ENCODE measurements at places on chromosomes 3 and 15. TPM values are rescaled to one million over a fixed set of nuclear protein-coding genes. Genes with fewer than 3 reads are reported as not detected.

DNA sequence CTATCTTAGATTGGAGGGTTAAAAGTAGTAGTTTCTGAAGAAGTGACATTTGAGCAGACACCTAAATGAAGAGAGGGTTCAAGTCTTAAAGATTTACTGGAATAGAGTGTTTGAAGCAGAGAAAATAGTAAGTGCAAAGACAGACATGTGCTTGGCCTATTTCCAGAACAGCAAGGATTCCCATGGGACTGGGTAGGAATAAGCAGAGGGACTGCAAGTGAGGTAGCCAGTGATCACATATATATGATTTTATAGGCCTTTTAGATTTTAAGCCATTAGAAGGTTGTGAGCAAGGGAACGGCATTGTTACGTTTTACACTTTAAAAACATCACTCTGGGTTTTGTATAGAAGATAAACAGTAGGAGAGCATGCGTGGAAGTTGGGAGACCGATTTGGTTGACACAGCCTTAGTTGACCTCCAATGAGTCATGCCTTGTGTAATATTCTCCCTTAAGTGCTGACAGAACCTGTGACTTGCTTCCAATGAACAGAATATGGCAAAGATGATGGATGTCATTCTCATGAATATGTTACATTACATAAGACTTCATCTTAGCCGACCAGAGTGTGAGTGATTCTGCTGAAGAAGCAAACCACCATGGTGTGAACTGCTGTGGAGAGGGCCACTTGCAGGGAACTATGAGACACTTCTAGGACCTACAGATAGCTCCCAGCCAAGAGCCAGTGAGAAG, 37.1 kb upstream of the SLC4A7 start:
- no peak for DNase-seq

DNA sequence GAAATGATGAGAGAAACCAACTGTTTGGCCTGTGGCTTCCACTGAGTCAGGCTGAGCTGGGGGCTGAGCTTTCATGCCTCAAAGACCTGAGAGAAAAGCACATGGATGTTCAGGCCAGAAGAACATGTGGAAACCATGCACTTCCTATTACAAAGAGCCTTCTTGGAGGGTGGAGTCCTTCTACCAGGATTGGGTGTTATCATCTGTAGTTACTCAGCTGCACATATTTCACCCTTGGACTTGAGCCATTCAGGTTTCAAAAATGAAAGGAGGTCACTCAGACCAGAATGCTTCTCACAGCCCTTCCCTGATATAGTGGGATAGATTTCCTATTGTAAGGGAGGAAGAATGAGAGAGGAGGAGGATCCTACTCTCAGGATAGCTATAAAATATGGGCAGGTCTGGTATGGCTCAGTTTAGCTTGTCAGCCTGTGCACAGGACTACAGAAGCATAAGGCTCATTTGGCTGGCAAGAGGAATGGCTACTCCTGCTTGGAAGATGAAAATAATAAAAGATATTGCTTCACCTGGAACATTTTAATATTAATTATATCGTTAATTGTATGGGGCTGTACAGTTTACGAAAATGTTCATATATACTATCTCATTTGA, 173.6 kb upstream of the TMC3 start:
- peak; percentile 45 for DNase-seq

GRCh38 chr15:100731267-100732152, 129.1 kb downstream of the ASB7 start:
- DNase-seq, result no peak

- DNase-seq, result no peak
Observed at GRCh38 chr3:89025185-89025584, 82.2 kb upstream of the EPHA3 start.

DNA sequence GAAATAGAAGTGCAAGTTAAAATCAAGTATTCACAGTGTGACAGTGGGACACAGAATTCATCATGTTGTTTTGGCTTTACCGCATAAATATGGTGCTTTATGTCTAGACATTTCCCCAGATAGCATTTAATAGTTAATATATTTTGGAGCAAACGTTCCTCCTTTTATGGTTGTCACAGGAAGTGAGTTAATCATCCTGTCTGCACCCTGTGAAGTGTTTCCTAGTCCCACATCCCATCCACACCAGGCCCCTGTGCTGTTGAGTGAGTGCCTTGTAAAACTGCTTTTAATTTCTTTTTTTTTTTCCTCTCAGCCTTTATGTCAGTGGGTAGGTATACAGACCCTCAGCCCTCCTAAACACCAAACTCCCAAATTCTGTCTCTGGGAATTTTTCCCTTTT, 393.7 kb downstream of the FEZF2 start:
- DNase-seq, result no peak

DNA sequence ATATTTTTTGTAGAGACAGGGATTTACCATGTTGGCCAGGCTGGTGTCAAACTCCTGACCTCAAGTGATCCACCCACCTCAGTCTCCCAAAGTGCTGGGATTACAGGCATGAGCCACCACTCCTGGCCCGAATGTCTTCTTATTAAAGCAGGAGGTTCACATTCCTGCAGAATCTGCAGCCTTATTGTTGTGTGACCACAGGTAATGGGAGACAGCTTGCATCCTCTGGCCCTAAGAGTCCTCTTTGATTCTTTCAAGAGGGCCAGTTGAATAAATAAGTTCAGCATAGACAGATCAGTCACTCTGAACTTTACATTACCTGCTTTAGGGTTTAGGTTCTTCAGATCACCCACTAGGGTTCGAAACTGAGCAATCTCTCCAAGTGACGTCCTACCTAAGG, 172.9 kb upstream of the TOPAZ1 start:
- DNase-seq, result no peak

CP gene
- 1.9 TPM for total RNA-seq

GCHFR gene
- 2.9 TPM for total RNA-seq

- no peak for DNase-seq
Observed at GRCh38 chr3:16864610-16865313, 20.0 kb upstream of the PLCL2 start.

DNA sequence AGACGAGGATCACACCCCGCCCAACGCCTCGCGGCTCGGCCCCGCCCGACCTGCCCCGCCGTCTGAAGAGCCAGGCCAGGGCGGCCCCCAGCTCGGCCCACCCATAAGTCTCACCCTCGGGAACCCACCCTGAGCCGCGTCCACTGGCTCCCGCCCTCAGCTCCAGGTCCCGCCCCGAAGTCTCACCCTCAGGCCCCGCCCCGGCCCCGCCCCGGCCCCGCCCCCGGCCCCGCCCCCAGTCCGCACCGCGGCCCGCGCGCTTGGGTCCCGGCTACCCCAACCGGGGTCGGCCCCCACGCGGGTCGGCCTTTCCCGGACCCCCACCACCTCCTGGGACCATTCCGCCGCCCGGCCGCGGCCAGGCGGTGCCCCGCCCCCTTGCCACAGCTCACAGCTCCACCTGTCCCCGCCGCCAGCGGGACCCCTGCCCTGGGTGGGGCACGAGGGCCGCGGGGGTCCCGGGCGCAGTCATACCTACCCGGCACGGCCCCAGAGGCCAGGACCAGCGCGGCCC, 489 bp downstream of the CSPG5 start:
- no peak for DNase-seq

DNA sequence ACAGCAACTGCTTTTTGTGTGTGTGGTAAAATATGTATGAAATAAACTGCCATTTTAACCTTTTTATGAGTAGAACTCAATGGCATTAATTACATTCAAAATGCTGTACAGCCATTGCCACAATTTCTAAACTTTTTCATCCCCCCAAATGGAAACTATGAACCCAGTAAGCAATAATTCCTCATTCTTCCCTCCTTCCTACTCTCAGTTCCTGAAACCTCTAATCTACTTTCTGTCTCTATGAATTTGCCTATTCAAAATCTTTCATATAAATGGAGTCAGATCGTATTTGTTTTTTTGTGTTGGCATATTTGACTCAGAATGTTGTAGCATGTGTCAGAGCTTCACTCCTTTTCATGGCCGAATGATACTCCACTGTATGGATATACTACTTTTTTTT, 5.3 kb upstream of the BLM start:
- no peak for DNase-seq

DNA sequence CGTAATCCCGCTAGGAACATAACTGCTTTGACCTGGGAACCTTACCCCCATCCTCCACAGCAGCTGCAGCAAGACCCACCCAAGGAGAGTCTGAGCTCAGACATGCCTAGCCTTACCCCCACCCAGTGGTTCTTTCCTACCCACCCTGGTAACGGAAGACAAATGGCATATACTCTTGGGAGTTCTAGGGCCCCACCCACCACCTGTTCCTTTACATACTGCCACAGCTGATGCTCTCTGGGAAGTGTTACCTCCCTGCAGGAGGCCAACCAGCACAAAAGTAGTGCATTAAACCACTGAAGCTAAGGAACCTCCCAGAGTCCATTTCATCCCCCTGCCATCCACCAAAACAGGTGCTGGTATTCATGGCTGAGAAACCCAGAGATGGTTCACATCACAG, 50.6 kb upstream of the AZI2 start:
- no peak for DNase-seq

DNA sequence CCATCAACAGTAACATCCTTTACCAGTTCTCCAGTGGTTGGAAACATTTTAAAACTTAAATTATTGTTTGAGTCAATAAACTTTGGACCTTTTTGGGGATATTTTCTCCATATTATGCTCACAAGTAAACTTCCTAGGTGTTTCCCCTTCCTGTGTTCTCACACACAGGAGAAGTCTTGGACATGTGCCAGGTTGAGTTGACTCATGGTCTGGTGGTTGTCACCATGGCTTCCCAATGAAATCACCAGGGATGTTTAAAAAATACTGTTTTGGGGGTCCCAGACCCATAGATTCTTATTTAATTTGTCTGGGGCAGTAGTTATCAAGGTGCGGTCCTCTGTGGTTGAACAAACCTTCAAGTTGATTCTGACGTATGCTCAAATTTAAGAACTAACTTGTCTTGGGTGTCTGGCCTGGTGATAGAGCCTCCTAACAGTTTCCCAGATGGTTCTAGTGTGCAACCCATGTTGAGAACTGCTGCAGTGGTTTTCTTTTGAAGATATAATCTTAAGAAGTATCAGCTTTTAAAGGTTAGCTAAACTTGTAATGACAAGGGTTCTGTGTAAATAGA, 291.8 kb downstream of the EDEM1 start:
- no peak for DNase-seq

GRCh38 chr15:64379216-64379960, 1.9 kb downstream of the PCLAF start:
- no peak for DNase-seq

GRCh38 chr3:40166997-40167396, 142.5 kb upstream of the EIF1B start:
- no peak for DNase-seq

DNA sequence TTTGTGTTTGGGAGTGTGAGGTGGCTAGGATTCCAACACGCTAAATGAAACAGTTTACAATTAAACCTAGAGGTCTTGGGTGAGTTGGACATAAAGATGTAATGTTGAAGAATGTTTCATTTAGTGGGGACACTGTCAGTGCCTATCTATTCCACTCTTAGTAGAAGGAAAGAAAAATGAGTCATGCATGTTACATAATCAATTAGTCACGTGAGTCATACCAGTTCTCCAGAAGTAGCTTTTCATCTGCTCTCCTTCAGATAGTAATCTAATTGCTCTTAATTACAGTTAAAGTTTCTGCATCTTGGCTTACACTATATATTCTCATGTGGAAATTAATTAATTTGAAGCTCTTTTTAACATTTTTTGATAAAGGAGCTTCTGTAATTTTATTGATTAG, 115.7 kb upstream of the P2RY1 start:
- DNase-seq, result no peak

DNA sequence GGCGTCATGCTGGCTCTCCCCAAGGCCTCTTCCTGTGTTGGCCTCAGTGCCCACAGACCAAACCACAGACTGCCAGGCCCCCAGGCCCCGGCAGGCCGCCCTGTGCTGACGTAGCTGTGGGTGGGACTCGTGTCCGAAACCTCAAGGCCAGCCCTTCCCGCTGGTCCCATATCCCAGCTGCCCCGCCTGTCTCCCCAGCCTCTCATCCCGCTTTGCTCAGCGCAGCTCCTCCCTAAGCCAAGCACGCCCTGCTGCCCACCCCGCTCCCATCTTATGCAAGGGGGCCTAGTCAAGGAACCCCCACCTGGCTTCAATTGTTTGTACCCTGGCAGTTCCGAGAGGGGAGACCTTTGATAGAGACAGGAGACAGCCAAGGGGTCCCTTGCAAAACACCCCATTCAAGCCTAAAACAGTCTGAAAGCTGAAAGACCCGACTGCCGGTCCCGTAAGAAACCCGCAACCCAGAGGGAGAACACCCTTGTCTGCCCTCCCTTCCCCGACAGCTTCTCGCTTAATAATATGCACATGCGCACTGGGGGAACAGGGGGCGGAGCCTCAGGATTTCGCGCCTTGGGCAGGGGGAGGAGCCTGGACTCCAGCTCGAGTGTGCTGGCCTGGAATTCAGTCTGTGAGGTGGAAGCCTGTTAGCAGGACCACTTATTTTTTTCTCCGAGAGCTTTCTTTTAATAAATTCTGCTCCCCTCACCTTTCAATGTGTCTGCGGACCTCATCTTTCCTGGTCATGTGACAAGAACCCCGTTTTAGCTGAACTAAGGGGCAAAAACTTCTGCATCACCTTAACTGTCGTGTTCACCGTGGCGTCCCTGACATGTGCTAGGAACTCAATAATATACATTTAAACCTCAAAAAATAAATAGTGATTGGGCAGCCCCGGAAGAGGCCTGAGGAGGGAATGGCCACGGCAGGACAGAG, 17.2 kb downstream of the TNFAIP8L3 start:
- peak; percentile 57 for DNase-seq

- no peak for DNase-seq
Observed at GRCh38 chr3:36876181-36876936, 68.5 kb downstream of the TRANK1 start.

DNA sequence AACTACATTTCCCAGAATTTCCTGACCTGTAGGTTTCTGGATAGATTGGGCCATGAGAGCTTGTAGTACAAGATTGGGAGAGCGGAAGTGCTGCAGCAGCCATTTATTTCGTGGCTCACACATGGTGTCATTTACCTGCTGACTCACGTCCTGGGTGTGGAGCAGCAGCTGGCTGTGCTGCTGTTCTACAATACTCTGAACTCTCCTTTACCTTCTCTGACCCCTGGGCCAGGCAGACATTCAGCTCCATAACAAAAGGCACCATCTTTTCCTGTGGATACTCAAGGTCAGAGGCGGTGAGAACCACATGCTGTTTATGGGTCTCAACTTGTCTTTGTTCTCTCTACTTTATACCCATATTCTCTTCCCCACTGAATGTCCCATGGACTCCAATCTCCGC, 490.2 kb downstream of the IGSF11 start:
- no peak for DNase-seq

DNA sequence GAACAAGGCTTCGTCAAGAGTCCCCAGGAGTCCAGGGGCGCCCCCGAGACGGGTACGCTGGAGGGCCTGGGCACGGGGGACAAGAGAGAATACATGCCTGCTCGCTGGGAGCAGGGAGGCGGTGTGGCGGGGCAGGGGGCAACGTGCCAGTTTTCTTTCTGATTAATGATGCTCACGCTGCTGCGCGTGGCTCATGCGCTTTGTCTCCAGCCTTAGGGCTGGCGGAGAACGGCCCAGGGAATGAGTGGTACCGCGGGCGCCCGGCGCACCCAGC, 408 bp upstream of the ARPP21 start:
- no peak for DNase-seq
